ENCODE measurements at places on chromosomes 3 and 15.

DNA sequence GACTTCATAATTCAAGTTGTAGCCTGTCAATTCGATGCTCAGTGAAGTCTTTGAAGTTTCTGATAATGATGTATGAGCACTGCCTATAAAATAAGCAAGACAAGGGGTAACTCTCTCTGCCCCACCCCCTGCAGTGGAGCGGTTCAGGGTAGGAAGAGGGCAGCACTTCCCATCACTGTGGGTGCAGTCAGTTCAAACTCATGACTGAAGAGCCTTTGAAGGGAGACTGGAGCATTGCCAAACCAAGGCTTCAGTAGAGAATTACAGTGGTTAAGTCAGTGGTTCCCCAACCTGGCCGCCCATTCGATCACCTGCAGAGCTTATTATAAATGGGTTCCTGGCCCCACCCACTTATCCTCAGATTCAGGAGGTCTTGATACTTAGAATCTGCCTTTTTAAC is 190.6 kb downstream of the SHQ1 start:
- no peak for DNase-seq

DNA sequence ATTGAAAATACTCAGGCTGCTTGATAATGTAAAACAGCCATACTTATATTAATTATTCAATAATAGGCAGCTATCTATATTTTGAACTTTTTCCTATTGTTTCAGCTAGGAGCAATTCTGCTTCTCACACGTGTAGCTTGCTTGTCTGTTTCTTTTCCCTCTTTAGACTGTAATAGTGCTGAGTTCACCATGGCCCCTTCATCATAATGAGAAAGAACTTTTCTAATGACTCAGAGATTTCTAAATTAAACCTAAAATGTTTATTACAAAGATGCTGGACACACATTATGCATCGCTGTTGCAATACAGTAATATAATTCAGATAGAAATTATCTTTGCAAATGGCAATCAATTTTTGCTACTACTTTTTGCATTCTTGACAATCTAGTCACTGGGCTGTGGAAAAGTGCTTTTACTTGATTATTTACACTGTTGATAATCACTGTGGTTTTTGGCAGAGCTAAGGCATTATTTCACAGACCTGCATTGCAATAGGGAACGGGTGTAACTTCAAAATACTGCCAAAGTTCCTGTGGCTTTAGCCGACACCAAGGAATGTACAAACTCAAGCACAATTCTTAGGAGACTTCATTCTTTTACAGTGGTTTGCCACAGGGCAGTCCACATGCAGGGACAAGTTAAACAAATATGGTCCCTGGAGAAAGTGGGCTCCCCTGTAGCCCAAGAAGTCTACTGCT is 281.0 kb upstream of the TBL1XR1 start:
- DNase-seq, result no peak

GRCh38 chr15:80689294-80689693 is 5.8 kb upstream of the ABHD17C start:
- DNase-seq, result no peak

GRCh38 chr15:54644796-54645195 is 551.9 kb downstream of the RSL24D1 start:
- DNase-seq, result no peak

DNA sequence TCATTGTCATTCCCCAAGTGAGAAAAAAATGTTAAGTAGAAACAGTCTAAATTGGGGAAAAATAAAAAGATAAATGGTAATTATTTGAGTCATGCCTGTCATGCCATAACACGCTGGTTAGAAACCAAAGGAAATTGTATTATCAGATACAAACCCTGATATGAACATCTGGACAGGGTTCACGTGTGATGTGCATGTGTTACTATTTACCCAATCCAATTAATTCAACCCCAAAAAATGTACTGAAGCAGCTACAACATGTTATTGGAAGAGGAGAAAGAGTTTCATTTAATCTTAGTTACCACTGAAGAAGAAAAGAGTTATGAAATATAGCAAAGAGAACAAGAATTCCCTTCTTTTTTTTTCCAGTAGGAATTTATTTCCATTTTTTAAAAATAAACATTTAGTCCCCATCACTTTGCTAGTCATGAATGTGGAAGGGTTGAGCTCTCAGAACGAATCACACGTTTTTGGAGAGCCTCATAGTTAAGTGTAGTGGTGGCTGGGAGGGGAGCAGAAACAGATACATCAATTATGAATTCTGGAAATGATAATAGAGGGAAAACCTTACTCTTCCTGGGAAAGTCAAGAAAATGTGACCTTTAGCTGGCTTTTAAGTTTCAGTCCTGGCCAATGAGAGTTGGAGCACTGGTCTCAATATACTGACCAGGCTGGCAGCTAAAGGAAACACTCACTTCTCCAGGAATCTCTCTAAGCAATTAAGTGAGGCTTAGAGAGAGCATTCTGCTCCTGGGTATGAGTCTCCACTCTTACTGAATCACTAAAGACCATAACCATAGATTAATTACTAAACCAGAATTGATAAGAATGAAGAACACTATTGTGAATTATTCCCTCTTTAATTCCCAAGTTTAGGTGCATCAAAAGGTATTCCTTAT is 796.5 kb downstream of the GRM7 start:
- no peak for DNase-seq

DNA sequence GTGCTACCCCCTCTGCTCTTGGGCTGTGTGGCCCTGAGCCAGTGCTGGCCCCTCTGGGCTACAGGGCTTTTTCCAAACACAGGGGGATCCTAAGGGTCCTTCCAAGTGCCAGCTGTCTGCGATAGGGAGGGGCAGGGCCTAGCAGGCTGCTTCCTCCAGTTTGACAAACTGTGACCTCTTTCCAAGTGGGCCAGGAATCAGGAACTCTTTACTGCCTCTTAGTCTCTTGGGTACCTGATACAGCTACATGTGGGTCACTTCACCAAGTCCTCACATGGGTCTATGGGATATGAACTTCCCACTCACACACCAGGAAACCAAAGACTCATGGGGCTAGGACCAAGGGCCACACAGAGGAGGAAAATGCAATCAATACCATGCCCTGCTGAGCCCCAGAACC is 25.4 kb downstream of the SEC61A1 start:
- DNase-seq, result no peak

Measured in NCI-H748 treated with DMSO at 0.1 percent for 48 hours (cell line).